ENCODE measurements at places on chromosomes 4 and X.

DNA sequence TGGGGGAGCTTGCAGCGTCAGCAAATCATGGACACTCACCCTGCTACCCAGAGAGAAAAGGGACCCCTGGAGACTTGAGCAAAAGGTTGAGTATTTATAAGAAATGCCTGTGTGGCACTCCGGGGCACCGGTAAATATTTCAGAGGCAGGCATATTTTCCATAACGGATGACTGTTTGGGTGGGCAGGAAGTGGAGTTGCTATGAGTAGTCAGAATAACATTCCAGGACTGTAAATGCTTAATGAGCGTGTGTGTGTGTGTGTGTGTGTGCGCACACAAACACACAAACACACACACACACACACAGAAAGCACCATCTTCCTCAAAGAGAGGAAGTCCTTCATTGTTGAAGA, 74.6 kb downstream of the MXRA5 start:
- peak; percentile 73 for DNase-seq

- no peak for DNase-seq
Measured at GRCh38 chr4:60759518-60760245, 440.4 kb upstream of the ADGRL3 start.

- no peak for DNase-seq
Measured at GRCh38 chr4:133102612-133103409, 46.3 kb upstream of the PCDH10 start.

DNA sequence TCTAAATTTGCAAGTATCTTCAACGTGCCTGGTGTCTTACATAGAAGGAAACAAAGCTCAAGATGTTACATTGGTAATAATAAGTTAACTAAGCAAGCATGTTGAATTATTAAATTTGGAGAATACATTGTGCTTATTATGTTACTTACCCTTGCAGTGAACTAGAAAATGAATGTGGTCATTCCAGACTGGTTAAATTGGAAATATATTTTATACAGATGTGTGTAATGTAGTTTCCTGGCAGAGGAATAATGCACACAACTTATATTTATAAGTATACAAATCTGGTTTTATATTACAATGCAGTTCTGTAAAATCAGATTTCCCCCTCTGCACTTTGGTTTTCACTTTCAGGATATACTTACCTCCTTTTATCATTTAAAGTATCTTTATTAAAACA, 159.9 kb upstream of the SLIT2 start:
- DNase-seq = no peak

DNA sequence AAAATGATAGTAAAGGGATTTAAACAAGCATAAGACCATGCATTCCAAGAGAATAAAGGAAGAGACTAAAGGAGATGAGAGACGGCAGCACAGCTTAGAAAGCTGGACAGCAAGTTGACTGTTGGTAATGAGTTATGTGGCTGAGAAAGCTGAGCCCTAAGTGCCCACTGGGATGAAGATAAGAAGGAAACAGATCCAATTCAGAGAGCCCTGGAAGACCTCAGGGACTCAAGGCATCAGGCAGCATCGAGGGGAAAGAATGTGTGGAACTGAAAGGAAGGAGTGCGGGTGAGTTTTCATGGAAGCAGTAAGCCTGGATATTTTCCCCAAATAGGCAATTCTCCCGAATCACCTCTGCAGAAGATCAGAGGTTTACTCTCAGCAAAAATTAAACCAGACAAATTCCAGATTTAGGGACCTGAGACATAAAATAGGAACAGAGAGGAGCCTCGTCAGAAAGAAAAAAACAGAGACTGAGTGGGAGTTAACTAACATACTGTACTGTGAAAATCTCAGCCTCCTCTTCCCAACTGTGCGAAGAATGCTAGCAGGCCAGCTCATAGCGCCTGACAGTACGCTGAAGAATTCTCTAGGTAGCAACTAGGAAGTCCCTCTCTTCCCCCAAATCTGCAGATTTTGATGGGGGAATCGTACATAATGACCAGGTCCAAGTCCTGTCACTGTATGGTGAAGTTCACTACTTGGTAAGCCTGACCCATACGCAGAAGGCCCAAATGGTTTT, 187.7 kb upstream of the TAPT1 start:
- DNase-seq = no peak

GRCh38 chr4:186368281-186368680, 102.3 kb downstream of the F11 start:
- DNase-seq = no peak

GRCh38 chr4:94372991-94373390, 30.4 kb upstream of the HPGDS start:
- no peak for DNase-seq

GRCh38 chr4:1754336-1754735, 33.0 kb downstream of the TACC3 start:
- no peak for DNase-seq

Data from RKO (cell line).